Pons (tissue), 1 donor: ENCODE measurements at places on chromosomes 3 and 15.

DNA sequence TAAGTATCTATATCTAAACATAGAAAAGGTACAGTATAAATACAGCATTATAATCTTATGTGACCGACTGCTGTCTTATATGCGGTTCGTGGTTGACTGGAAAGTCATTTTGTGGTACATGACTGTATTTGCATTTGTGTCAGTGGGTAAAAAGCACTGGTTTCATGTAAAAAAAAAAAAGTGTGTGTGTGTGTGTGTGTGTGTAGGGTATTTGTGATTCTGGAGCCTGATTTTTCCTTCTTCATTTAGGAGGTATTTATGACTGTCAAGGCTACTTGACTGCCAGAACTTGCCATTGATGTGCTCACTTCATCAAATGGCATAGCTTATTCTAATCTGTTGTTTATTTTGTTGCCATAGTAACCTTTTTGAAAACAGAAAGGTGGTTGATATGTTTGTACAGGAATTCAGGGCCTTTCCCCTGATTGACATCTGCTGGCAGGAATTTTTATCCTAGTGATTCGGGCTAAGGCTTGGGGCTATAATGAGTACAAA, 63.2 kb downstream of the AKAP13 start:
- no peak for DNase-seq

DNA sequence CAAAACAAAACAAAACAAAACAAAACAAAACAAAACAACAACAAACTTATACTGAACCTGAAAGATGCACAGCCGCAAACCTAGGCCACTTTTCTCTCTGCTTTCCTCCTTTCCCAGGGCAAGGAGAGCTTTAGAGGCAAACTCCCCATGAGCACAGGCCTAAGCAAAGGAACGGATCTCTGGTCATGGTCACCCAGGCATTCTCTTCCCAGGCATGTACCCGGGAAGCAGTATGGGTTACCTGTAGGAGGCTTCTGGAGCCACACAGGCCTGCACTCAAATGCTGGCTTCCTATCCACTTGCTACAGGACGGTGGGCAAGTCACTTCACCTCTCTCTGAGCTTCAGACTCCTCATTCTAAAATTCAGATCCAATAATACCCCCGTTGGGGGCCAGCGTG, 171.8 kb downstream of the SMAD6 start:
- DNase-seq, result no peak

- DNase-seq, result no peak
Measured at GRCh38 chr3:102135316-102135715, 286.0 kb downstream of the NFKBIZ start.

- DNase-seq, result no peak
Measured at GRCh38 chr3:10242182-10243065, 5.8 kb upstream of the TATDN2 start.

DNA sequence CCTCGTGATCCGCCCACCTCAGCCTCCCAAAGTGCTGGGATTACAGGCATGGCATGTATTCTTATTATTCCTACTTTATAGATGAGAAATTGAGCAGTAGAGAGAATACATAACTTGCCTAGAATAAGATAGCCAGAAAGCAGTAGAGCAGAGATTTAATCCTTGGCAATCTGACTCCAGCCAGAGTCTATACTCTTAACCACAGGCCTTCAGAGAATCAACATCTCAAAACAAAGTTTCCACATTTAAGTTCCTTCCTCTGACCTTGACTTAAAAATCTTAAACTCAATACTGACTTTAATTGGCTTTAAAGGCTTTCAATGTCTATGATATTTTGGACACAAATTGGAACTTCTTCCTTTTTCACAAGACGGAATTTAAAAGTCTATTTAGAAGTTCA, 37.1 kb downstream of the ZNF106 start:
- DNase-seq, result no peak

DNA sequence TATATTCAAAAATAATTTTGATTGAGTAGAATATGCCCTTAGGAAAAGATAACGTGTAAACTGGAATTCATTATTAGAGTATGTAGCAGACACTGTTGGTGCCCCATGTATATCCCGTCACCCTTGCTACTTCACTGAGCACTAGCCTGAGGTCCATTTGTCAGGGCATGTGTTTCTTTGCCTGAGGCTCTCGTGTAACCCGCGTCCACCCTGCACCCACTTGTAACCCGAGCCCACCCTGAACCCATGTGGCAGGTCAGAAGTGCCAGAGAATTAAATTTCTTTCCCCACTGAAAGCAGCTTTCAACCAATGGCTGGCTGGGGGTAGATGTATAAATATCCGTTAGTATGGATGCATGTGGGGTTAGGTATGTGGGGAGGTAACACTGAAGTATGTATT, 474.2 kb upstream of the ZNF385D start:
- no peak for DNase-seq

GRCh38 chr3:171155122-171155700, 128.7 kb upstream of the SLC2A2 start:
- no peak for DNase-seq

DNA sequence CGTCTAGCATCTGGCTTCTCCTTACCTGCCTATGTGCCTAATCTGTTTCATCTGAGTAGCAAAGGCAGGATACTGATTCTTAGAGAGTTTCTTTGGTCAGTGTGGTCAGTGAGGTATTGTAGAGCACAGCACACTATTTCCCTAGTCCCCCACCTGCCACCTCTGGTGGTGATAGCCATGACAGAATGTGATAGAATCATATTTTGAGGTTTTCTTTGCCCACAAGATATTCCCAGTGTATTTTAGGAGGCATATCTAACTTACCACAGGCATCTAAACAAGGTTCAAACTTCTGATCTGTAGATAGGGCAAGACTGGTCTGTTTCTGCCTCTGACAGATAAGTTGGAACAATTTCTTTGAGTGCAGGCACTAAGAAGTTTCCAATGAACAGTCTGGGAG, 188.0 kb downstream of the SOX2 start:
- DNase-seq, result no peak

DNA sequence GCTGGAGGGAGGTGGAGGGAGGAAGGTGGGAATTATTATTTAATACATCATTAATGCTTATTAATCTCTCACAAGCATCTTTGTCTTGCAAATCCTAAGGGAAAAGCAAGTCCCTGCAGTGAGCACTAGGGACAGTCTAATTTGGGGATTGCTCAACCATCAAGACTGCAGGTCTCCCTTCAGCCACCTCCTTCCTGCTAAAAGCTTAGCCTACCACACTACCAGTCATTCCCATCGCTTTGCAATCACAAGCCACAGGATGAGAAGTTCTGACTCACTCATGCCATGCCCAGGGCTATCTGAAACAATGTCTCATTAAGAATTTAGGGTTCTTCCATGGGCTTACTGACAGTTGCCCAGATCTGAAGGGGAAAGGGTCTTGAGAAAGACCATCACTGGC, 51.0 kb upstream of the EIF1B start:
- no peak for DNase-seq

DNA sequence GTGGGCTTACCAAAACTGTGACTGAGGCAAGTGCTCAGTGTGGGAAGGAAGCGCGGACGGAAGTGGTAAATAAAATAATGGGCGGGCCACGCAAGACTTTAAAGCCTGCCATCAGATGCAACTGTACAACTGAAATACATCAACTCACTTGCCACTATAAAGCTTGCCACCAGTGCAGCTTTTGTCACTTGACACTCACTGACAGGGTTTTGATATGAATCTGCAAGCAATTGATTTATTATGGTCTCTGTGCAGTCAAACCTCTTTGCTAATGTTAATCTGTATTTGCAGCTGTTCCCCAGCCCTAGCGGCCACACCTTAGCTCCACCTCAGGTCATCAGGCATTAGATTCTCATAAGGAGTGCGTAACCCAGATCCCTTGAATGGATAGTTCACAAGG, 2.3 kb upstream of the GFM1 start:
- no peak for DNase-seq

DNA sequence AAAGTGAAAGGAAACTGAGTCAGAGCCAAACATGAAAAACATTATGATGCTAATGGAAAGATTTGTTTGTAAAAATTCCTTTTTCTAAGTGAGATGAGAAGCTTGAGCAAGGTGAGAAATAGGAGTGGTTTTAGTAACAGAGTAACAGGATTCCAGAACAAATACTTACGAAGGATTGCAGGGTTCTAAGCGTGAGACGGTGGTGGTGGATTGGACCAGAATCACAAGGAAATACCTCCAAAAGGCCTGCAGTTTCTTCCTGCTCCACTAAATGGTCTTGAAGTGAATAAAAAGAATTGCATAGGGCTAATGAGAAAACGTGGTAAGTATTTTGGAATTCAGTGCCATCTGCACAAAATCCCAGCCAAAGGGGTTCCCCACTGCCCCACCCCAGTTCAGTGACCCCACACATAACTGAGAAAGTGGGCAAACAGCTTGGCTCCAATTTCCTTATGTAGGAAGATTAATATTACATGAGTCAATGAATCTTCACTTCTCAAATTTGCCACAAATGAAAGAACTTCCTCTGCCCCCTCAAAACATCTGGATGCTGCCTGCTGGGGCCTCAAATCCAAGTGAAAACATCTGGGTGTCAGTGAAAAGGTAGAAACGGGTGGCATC, 283.8 kb upstream of the NR2F2 start:
- no peak for DNase-seq

- no peak for DNase-seq
Measured at GRCh38 chr3:197408177-197408957, 110.0 kb upstream of the DLG1 start.

GRCh38 chr15:60706145-60706544, 227.2 kb upstream of the ICE2 start:
- DNase-seq, result no peak

GRCh38 chr3:132880986-132881385, 157.2 kb upstream of the TMEM108 start:
- no peak for DNase-seq

DNA sequence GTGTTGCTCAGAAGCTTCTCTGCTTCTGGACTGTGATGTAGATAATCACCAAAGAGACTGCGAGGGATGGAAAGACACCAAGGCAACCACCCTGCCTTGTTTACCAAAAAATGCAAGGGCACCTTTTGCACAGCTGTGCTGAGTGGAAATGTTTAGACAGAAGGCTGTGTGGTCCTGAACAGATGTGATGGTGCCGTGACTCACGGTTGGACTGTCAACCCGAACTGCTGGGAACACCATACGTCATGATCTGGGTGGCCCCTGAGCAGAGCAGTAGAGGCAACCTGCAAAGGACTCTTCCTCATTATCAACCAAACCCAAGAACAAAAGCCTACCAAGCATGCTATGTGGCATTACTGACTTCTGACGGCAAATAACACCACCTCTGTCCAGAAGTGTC, 61.3 kb upstream of the LPP start:
- no peak for DNase-seq

DNA sequence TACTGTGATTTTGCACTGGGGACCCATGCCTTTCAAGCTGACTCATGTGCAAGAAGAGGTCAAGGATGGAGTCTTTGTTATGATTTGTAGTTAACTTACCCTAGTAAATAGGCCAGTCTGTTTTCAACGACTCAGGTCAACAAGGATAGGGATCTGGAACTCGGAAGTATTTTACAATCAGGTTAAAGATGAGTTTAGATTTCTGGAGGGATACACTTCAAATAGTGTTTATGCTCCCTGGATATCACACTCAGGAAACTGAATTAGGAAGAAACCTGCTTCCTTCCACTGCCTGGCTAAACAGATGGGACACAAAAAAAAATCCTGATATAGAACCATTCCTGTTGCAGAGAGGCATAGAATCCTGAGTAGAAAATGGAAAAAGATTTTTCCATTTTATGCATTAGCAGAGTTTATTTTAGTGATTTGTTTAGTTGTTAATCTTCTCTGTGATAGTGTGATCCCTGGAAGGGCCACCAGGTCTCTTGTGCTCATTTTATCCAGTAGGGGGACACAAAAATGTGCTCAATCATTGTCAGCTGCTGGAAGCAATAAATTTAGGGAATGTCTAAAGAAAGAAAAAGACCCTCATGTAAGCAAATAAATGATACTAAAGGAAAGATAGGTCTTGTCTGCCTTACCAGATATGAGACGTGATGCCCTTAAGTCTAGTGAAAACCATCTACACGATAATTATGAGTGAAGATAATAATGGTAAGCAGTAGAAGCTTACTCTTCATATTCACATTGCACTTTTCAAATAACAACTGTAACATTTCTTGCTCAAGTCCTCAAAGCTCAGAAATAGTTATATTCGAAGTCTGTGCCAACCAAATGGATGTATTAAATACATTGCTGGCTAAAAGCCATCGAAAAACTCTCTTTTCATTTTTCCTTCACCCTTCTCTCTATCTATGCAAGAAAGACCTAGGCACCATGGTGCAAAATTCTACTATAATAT, 452.1 kb upstream of the KCNMB2 start:
- no peak for DNase-seq

DNA sequence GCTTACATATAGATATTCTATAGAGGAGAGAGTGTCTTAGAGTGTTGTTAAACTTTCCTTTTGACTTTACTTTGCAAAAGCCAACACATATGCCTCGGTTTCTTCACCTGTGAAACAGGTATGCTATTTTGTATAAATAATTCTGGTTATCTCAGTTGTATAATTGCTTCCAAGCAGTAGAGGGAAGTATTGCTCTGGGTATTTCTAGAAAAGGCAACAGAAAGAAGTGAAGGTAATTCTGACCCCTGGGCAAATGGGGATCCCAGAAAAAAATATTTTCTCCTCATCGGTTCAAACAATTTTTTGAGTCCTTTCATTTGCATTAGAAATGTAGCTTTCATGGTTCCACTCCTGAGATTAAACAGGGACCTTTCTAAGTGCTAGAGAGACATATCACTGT, 216.5 kb upstream of the SEMA6D start:
- DNase-seq, result no peak

DNA sequence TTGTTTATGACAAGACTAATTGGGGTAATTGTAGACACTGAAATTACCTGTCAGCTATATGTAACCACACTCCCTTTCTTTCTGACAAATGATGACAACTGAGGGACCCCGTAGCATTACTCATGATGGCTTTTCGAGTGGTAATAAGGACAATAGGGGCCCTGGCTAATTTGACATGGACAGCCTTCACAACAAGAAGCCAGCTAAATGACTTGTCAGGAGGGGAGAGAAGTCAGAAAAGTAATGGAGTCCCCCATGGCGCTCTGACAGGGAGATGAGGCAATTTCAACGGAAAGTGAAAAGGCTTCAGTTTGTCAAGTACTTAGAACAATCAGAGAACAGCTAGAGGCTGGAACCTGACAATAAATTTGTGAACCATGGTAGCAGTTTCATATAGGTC, 177.3 kb downstream of the CDIN1 start:
- no peak for DNase-seq

DNA sequence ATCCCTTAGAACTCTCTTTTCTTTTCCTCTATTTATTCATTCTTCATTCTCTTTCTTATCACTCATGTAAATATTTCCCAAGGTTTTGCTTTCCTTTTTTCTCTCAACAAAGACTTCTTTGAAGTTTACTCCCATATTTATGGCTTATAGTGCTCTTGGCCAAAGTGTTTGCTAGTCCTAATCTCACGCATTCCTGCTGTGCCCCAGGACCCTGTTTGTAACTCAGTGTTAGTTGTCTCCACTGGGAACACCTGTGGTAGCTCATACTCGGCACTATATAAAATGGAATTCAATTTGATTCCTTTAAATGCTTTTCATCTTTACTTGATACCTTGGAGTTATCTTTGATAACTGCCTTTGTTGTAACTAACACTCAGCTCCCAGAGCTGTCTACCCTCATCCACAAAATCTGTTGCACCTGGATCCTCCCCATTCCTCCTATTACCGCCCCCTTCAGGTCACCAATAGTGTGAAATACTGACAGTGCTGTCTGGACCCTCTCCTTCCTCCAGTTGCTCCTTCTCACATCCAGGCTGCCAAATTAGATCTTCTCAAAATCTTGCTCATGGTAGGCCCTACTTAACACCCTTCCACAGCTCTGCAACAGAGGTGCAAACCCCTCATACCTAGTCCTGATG, 76.8 kb downstream of the TIGIT start:
- no peak for DNase-seq
